Dermis lymphatic vessel endothelial cell (primary cell): ENCODE measurements at places on chromosomes 2 and 18. TPM values are rescaled to one million over a fixed set of nuclear protein-coding genes. Genes with fewer than 3 reads are reported as not detected.

The ACMSD gene
- not detected in 2 replicates for total RNA-seq

The RAD51AP2 gene
- not detected in 2 replicates for total RNA-seq

The PSMA8 gene
- not detected in 2 replicates for total RNA-seq

The SERPINB8 gene
- total RNA-seq, result 1.7 and 2.7 TPM in 2 replicates

The PJVK gene
- total RNA-seq, result 0.69 and 0.76 TPM in 2 replicates

The ZBTB14 gene
- total RNA-seq, result 14.0 and 18.1 TPM in 2 replicates

The CCDC74B gene
- total RNA-seq, result 0.17 and 5.0 TPM in 2 replicates

The SFXN5 gene
- 10.5 and 11.1 TPM in 2 replicates for total RNA-seq

The CACNB4 gene
- total RNA-seq, result 0.11 and 0.26 TPM in 2 replicates

The GAD1 gene
- total RNA-seq, result 0.52 and 0.76 TPM in 2 replicates

The PARD6G gene
- total RNA-seq, result 66.8 and 69.8 TPM in 2 replicates

The LCT gene
- total RNA-seq, result under 0.01 TPM in 2 replicates
